ENCODE measurements at places on chromosomes 6 and 20. TPM values are rescaled to one million over a fixed set of nuclear protein-coding genes. Genes with fewer than 3 reads are reported as not detected.

DNA sequence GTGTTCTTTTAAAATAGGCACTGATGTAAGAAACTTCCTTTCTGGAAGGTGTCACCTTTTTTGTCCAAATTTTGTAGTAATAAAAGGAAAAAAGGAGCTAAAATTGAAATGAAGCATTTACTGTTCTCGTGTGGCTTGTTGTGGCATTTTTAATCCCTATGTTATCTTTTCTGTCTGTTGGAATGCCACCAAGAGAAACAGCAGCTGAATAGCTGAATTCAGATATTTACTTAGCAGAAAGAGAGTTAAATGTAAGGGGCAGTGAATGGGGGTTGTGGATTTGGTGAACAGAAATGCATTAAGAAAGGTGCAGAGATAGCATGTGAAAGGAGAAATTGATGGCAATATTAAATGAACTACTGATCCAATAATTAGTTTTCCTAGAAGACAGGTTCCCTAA lies 573.6 kb upstream of the EPHA7 start:
- no peak for DNase-seq
- H3K27me3 ChIP-seq: no peaks in the 10 kb centered on the region
- no peak overlapping the region for H3K4me3 ChIP-seq
- no peak overlapping the region for H3K27ac ChIP-seq

DNA sequence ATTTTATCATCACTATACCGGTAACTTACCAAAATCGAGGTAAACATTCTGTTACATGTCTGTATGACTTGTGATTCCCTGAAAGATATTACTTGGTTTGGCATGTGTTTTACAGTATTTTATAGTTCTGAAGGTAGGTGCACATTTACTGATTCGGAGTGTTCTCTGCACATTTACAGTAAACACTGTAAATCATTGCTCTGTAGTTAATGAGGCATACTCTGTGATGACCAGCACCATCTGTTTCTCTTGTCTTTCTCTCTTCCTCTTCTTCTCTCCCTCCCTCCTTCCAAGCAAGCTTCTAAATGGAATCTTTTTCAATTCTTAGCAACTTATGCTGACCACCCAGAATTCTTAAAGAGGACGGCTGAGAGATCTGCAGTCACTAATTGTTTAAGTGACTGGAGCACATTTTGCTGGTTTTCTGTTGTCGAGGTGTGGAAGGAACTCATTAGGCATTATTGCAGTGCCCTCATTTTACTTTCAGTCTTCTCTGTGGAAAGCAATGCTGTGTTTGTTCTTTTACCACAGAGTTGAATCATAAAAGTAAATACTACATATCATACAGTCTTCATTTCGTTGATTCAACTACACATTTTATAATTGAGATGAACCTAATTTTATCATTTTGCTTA lies 126.5 kb downstream of the UTRN start:
- H3K4me1 ChIP-seq: no peaks in the 10 kb centered on the region
- H3K4me3 ChIP-seq: no peak overlapping the region
- H3K27me3 ChIP-seq: no peaks in the 10 kb centered on the region
- H3K36me3 ChIP-seq: no peaks in the 10 kb centered on the region
- H3K27ac ChIP-seq: no peak overlapping the region
- no peak for DNase-seq

GRCh38 chr6:136669299-136669699 lies 119.1 kb upstream of the MAP7 start:
- no peaks in the 10 kb centered on the region for H3K36me3 ChIP-seq
- no peaks in the 10 kb centered on the region for H3K4me1 ChIP-seq
- H3K4me3 ChIP-seq: no peak overlapping the region
- DNase-seq: no peak

Gene SLC22A1
- not detected for total RNA-seq

DNA sequence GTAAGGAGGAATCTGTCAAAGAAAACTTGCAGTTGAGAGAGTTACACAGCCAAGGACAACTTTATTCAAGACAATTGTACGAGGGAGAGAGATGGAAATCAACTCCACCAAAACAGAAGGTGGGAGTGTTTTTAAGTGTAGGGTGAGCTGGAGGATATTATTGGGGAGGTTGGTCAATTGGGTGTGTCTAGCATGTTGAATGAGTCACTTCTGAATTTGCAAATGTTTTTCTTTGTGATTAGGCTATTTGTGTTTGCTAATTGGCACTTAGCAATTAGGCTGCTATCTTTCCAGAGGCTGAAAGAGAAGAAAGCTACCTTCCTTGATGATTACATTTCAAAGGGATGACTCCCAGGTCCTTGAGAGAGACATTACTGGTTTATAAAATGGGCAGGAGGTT lies 441.1 kb downstream of the MEI4 start:
- no peaks in the 10 kb centered on the region for H3K36me3 ChIP-seq
- H3K27ac ChIP-seq: no peak overlapping the region
- H3K27me3 ChIP-seq: no peaks in the 10 kb centered on the region

GRCh38 chr20:57860576-57860975 lies 150.8 kb upstream of the PMEPA1 start:
- no peaks in the 10 kb centered on the region for H3K4me1 ChIP-seq
- no peaks in the 10 kb centered on the region for H3K27me3 ChIP-seq
- H3K27ac ChIP-seq: no peak overlapping the region
- no peaks in the 10 kb centered on the region for H3K36me3 ChIP-seq
- DNase-seq: no peak

DNA sequence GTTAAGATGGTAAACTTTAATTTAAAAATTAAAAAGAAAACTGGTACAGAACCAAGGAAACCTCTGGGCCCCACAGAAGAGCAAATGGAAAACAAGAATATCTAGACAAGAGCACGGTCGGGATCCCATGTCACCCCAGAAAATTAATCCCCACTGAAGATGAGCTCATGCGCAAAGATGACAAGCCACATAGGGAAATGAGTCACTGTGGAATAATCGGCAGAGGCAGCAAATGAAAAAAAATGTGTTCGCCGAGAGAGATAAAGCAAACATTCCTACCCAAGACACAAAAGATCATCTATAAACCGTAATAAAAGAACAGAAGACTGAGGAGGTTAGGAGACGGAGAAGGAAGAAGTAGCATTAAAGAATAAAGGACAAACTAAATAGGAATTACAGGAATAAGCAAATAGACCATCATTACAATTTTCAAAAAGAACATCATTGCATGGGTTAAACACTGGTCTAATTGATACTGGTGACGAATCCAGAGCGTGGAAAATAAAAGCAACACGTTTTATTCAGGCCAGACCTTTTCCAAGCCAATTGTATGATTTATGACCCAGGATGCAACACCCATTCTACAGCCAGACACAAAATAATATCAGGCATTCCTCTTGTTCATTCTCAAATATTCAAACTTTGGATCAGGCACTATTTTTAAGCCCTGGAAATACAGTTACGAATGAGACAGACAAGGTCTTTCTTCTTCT lies 138.0 kb upstream of the ARID1B start:
- H3K4me1 ChIP-seq: peaks cover 7% of the 10 kb centered on the region
- no peaks in the 10 kb centered on the region for H3K27me3 ChIP-seq
- H3K36me3 ChIP-seq: no peaks in the 10 kb centered on the region

Gene FHL5
- total RNA-seq: 13.8 TPM

DNA sequence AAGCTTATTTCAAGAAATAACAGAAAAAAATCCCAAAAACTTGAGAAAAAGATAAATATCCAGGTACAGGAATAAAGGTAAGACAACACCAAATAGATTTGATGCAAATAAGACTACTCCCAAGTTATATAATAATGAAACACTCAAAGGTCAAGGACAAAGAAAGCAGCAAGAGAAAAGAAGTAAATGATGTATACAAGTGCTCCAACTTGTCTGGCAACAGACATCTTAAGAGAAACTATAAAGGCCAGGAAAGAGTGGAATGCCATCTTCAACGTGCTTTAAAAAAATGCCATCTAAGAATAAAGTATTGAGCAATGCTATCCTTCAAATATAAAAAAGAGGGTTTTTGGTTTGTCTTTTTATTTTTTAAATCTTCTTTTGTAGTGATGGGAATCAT lies 54.2 kb downstream of the REV3L start:
- no peaks in the 10 kb centered on the region for H3K36me3 ChIP-seq
- no peak overlapping the region for H3K4me3 ChIP-seq
- no peak overlapping the region for H3K27ac ChIP-seq
- H3K27me3 ChIP-seq: no peaks in the 10 kb centered on the region
- DNase-seq: no peak

- H3K36me3 ChIP-seq: no peaks in the 10 kb centered on the region
- DNase-seq: no peak
- H3K4me3 ChIP-seq: no peak overlapping the region
These were observed 222.8 kb upstream of the RUNX2 start for GRCh38 chr6:45105170-45105820.

GRCh38 chr6:132198896-132199295 lies 202.4 kb downstream of the MOXD1 start:
- no peaks in the 10 kb centered on the region for H3K36me3 ChIP-seq
- no peak for DNase-seq
- H3K4me1 ChIP-seq: no peaks in the 10 kb centered on the region

DNA sequence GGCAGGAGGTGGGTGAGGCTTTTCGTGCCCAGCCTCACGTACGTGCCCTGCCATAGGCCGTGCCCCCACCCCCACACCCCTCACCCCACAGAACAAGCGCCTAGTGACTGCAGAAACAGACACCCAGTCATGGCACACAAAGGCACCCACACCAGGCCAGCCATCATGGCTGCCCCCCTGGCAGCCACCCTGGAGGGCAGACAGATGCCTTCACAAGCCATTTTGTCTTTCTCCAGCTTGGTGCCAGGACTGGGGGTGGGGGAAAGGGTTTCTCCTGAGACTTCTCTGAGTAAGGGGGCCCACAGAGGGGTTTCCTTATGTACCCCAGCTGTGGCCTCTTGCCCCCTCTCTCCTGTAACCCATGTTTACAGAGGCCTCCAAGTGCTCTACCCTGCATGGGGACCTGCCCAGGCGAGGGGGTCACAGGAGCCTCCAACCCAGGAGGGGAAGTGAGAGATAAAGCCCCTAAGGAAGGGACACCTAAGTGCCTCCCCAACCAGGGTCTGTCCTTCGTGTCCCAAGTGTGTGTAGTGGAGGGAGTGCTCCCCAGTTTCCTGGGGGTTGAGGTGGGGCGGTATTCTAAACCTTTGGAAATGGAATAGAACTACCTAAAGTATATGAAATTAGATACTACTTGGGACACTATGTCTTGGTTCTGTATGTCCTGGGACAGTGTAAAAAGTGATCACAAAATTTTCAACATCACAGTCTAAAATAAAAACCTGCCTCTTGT lies 49.9 kb downstream of the MRPL14 start:
- H3K36me3 ChIP-seq: no peaks in the 10 kb centered on the region
- H3K27ac ChIP-seq: no peak overlapping the region
- DNase-seq: no peak
- H3K4me3 ChIP-seq: no peak overlapping the region

DNA sequence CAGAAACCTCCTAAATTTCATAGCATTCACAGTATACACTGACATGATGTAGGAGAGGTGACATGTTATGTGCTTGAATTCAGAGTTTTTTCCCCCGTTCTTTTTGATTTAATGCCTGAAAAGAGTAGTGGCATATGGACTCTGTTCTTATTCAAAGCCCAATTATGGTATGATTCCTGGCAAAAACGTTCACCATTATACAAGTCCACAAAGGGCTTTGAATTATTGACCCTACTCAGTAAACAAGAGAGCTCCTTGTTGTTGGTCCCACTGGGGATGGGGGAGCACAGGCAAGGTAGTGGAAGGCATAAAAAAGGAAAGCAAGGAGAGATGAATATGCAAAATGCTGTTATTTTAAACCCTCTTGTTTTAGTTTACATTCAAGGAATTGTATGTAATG lies 136.0 kb upstream of the AHI1 start:
- H3K27ac ChIP-seq: no peak overlapping the region
- no peaks in the 10 kb centered on the region for H3K4me1 ChIP-seq
- DNase-seq: no peak
- H3K36me3 ChIP-seq: no peaks in the 10 kb centered on the region

- peak overlapping the region; percentile 88 for H3K27ac ChIP-seq
- peak; percentile 70 for DNase-seq
- H3K4me3 ChIP-seq: peak overlapping the region; percentile 85
- H3K36me3 ChIP-seq: no peaks in the 10 kb centered on the region
- no peaks in the 10 kb centered on the region for H3K4me1 ChIP-seq
These were observed 63.6 kb downstream of the GTF2H5 start for GRCh38 chr6:158231551-158232315.

DNA sequence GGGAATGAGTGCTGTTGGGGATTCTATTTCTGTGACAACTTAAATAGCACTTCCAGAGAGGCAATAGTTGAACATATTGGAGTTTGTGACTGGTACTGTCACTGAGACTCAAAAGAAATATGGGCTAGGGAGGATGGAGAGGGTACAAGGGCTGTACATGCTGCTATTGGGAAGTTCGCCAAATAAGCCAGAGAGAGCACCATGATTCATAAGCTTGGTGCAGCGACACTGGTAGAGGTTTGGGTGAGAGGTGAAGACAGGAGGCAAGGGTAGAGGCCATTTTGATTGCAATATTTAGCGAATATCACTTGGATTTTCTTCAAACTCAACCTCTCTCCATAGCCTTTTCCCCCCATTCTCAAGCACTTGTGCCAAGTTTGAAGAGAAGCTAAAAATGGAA lies 214.3 kb downstream of the OGFRL1 start:
- DNase-seq: no peak
- H3K36me3 ChIP-seq: no peaks in the 10 kb centered on the region
- H3K27me3 ChIP-seq: no peaks in the 10 kb centered on the region

- peaks cover 95% of the 10 kb centered on the region for H3K4me1 ChIP-seq
- peak overlapping the region; percentile 96 for H3K27ac ChIP-seq
- peak; percentile 84 for DNase-seq
- peaks cover 49% of the 10 kb centered on the region for H3K36me3 ChIP-seq
- no peaks in the 10 kb centered on the region for H3K27me3 ChIP-seq
These were observed 10.5 kb downstream of the BCL2L1 start for GRCh38 chr20:31712112-31712553.

- no peaks in the 10 kb centered on the region for H3K36me3 ChIP-seq
- no peaks in the 10 kb centered on the region for H3K4me1 ChIP-seq
- no peak for DNase-seq
- H3K27ac ChIP-seq: no peak overlapping the region
- H3K4me3 ChIP-seq: no peak overlapping the region
These were observed 21.7 kb upstream of the TGM2 start for GRCh38 chr20:38186788-38187221.

Gene CST2
- total RNA-seq: not detected

DNA sequence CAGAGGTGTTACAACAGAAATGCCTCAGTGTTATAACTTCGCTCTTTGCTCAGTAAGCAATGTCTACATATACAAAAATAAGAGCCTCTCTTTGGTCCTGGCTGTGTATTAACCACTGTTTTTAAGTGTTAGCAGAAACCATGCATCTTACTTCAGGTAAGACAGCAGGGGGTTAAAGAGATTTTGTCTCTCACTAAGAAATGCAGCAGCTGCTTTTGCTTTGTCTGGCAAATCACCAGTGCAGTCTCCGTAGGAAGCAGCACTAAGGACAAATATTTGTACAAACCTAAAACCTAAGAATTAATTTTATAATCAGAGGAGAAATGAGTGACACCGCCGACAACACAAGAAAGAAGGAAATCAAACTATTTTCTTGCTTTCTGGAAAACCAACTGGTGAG lies 758 bp downstream of the SMIM28 start:
- H3K27me3 ChIP-seq: no peaks in the 10 kb centered on the region
- H3K36me3 ChIP-seq: no peaks in the 10 kb centered on the region
- DNase-seq: no peak
- H3K27ac ChIP-seq: no peak overlapping the region
